ENCODE measurements at places on chromosomes 11 and 22. TPM values are rescaled to one million over a fixed set of nuclear protein-coding genes. Genes with fewer than 3 reads are reported as not detected.

Gene MS4A15
- not detected for total RNA-seq

DNA sequence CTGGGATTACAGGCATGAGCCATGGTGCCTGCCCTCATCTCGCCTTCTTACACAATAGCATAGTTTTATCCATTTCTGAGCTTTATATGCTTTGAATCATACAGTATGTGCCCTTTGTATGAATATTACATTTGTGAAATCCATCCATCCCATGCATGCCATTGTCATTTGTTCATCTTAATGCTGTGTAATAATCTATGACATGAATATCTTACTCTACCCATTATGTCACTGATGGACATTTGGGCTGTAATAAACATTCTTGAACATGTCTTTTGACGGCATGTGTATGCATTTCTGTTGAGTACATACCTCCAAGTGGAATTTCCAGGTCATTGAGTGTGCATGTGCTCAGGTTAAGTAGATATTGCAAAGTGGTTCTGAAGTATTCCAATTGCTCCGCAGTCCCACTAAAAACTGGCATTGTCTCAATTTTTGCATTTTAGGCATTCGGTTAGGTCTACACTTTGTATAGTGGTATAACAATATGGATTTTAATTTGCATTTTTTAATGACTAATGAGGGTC, 339.3 kb upstream of the SYN3 start:
- DNase-seq = peak; percentile 1

DNA sequence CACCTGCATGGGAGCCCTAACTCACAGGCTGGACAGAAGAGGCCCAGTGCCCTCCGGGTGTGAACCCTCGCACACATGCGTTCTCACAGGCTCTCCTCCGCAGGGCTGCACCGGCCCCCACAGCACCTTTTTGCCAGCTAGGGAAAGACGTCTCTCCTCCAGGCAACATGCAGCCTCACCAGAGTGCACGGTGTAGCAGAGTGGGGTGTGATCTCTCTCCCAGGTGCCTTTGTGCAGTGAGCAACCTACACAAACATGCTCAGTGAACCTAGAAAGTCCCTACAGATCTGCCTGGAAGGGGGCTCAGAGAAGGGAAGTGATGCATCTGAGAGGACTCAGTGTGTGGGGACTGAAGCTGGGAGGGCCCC, 3.7 kb upstream of the CARNS1 start:
- no peak for DNase-seq

GRCh38 chr22:40606306-40606705, 30.2 kb downstream of the MRTFA start:
- DNase-seq = no peak

DNA sequence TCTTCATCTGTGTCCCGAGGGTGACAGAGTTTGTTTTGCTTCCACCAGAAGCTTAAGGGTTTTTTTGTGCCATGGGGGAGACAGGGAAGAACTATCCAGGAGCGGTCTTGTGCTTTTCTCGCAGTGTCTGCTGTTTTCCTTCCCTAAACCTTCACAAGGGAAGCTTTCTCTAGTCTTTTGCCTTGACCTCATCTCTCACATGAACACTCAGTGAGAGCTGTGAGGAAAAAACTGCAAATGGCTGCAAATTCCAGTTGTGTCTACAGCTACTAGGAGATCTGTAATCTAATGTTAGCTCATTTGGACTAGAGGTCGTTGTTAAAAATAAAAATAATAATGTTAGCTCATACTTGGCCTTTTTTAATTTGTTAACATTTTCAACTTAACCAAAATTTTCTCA, 264.7 kb upstream of the SESN3 start:
- DNase-seq = no peak

Measured in IMR-90 (cell line).